ENCODE measurements at places on chromosomes 12 and 14.

DNA sequence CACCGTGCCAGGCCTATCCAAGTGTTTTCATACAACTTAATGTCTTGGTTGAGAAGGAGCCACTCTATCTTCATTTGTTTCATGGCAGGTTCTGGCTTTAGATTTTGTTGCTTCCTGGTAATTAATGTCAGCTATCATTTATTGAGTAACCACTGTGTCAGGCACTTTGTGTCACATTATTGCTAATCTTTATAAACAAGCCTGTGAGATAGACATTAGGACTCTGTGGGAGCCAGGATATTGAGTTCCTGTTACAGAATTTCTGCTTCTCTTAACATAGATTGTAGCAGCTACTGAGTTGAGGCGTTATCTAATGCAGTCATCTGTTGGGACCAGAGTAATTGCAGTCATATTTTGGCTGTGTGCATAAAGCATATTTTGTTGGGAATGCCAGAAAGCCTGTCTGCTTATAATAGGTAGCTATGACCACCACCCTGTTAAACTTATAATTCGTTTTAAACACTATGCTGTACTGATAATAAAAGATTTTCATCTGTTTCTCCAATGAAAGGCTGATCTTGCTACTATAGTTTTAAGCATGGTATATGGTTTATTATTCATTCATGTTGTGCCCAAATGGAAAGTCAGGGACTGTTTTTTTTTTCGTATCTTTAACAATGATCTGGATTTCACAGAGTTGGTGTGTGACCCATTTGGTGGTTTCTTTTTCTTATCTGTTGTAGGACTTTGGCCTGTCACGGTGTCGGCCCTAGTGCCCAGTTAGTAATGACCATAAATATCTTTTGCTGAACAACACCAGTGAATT is 432.6 kb downstream of the PCNX1 start:
- no peak for DNase-seq

DNA sequence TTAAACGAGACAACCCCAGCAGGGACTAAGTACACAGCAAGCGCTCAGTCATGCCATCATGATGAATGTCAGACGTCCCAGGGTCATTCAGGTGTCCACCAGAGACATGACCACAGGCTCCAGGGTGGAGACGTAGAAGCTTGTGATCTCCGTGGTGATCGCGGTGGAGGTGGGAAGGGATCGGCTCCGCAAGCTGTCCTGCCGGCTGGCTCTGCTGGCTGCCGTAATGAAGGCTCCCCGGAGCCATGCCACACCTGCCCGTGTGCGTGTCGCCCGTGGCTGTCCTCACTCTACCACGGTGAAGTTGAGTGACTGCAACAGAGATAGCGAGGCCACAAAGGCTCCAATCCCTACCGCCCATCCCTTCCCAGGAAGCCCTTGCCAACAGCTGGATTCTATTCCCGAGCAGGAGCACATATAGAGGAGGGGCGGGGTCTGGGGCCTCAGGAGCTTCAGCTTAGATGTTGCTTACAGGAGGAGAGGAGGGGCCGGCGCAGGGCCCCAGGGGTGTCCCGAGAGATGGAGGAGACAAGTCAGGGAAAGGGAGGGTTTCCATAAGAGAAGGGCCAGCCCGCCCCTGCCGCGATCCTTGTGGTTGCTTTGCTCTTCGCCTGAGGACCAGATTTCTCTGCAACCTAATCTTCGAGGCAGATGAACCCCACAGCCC is 332.6 kb upstream of the SFSWAP start:
- DNase-seq, result no peak

DNA sequence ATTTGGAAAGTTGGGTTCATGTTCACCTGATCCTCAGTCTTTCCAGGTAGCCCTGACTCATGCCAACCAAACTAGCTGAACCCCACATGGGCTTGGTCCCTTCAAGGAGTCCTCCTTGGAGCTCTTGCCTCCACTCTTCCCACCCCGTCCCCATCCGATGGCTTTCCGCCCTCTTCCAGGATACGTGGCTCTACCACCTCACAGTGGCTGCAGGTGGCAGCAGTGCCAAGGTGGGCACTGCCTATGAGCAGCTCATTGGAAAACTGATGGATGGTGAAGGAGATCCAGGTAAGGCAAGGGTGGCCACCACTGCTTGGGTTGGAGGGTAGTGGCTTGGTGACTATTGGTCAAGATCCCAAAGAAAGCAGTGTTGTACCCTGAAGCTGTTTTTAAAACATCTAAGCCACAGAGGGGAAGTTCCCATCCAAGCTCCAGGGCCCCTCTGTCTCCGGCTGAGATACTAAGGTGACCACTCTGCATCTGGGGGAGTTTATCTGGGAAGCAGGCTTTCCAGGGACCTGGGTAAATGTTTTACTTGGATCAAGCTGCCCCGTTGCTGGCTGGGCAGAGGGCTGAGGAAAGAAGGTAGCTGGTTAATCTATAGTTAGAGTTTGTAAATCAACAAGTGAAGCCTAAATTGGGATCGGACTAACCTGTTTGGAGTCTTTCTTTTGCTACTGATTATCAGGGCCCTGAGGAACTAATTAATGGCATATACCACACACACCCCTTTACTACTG is 23.7 kb downstream of the PIGH start:
- no peak for DNase-seq

DNA sequence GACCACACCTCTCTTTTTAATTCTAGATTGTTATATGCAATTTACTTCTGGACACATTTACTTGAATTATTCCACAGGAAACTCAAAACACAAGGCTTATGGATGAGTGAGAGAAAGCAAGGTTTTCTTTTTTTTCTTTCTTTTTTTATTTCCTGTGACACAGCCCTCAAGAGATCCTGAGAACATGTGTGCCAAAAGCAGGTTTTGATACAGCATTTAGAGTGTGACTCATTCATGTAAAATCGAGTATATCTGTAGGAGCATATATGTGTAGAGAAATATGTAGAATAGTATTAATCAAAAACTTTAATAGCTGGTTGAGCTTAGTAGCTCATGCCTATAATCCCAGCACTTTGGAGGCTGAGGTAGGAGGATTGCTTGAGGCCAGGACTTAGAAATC is 4.4 kb upstream of the MAX start:
- no peak for DNase-seq

DNA sequence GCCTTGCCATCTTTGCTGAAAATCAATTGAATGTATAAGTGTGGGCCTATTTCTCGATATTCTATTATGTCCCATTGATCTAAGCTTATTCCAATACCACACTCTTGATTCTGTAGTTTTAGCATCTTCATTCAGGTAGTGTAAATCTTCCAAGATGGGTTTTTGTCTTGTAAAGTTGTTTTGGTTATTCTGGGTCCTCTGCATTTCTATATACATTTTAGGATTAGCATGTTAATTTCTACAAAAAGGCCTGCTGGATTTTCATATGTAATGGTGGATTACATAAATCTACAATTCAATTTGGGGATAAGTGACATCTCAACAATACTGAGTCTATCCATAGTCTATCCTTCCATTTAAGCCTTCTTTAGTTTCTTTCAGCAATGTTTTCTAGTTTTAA is 86.0 kb upstream of the ANO4 start:
- DNase-seq, result no peak

DNA sequence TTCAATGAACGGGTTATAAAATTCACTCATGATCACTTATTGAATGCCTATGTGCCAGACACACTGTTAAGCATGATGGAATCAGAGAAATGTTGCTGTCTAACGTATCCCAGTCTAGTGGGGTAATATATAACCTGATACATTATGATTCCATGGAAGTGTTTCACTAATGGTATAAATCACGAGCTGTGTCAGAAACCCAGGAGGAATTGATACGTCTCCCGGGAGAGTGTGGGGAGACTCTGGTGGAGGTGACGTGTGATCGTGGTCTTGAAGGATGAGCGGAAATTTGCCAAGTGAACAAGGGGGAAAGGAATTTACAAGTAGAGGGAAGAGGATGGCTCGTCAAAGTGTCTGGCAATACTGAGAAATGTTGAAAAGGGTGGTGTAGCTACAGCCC is 26.5 kb downstream of the MANSC1 start:
- no peak for DNase-seq

GRCh38 chr14:89719366-89720075 is 235.0 kb downstream of the EFCAB11 start:
- DNase-seq, result no peak

DNA sequence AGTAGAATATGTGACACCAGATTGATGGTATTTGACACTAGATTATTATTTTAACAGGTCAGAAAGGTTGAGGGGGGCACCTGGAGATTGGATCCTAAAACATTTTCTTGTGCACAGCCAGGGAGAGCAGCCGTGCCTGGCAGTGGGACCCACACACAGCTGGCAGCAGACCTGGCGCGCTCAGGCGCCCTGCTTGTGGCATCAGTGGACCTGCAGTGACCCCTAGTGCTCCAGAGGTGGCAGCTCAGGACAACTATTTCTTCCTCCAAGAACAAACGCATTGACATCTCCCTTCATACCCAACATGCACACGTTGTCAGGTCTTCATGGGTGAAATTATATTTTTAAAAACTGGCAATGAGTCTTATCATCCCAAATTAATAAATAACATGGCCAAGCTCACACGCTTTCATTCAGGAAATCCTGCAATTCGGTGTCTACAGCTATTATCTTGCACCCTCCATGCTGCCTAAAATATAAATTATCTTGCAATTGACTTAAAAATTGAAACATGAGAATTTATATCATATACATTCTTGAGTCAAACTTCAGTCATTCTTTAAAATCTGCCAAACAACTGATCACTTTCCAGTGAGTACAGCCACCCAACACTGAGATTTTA is 7.7 kb upstream of the TMEM132D start:
- no peak for DNase-seq

DNA sequence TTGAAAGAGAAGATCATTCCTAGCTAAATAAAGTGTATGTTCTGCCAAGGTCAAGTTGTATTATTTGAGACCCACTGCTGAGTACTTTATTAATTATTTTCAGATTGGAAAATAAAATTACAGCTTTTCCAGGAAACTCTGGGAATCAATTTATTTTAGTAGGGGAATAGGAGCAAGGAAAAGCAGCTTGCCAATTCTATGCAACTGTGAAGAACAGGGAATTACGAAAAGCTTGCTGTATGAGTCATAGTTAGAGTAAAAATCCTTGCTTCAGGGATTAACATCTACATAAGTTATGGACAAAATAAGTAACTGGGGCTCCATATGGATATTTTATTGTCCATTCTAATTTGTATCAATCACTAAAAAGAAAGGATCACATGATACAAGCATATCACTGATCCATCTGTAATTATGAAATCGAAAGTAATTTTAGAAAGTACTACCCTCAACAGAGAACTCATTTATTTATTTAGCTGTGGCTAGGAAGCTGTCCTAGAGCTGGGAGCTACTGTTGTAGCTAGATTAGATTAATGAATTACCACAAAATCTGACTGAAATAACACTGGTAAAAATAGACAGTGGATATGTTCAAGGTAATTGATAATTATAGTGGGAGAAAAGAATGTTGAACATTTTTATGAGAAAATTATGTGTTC is 303.5 kb upstream of the NPAS3 start:
- DNase-seq, result no peak

DNA sequence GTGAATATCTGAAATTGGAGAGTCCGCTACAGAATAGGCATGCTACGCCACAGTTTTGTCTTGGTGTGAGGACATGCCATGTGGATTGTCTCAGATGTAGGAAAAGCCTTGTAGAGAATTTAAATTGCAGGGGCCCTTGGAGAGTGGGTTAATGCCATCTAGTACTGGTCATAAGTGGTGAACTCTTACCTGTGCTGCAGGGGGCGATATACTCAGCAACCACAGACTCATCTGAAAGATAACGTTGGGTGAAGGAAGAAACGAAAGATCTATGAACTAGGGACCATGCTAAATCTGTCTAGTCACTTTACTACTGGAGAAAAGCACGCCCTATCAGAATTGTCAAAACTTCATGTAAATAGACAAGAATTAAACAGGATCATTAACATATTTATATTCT is 33.7 kb upstream of the A2M start:
- no peak for DNase-seq

Measured in activated CD8-positive, alpha-beta memory T cell treated with anti-CD3 and anti-CD28 coated beads for 48 hours (primary cell).